ENCODE measurements at places on chromosomes 1 and 21.

- DNase-seq, result no peak
Measured at GRCh38 chr1:9889411-9889810, 20.7 kb downstream of the CTNNBIP1 start.

GRCh38 chr1:9347095-9347850, 54.6 kb downstream of the SPSB1 start:
- DNase-seq, result no peak

GRCh38 chr1:178934546-178934945, 63.7 kb upstream of the ANGPTL1 start:
- no peak for DNase-seq

- DNase-seq, result no peak
Measured at GRCh38 chr1:114103992-114104391, 49.7 kb downstream of the SYT6 start.

- no peak for DNase-seq
Measured at GRCh38 chr1:115729756-115730155, 38.8 kb downstream of the CASQ2 start.

DNA sequence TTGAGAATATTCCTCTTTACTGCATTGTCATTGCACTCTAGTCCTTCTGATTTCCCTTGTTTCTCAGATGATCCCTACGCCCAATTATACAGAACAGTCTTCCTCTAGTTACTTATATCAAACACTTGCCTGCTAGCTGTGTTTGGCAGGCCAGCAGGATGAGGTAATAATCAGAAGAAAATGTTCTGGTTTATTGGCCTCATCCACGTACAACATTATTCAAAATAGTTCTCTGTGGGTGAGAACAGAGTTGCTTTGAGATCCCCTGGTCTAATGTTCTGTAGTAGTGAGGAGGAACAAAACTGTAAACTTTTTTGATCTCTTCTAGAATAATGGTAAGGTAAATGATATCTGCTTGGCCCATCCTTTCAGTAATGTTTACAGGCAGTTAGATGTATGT, 22.3 kb upstream of the C1orf105 start:
- no peak for DNase-seq

DNA sequence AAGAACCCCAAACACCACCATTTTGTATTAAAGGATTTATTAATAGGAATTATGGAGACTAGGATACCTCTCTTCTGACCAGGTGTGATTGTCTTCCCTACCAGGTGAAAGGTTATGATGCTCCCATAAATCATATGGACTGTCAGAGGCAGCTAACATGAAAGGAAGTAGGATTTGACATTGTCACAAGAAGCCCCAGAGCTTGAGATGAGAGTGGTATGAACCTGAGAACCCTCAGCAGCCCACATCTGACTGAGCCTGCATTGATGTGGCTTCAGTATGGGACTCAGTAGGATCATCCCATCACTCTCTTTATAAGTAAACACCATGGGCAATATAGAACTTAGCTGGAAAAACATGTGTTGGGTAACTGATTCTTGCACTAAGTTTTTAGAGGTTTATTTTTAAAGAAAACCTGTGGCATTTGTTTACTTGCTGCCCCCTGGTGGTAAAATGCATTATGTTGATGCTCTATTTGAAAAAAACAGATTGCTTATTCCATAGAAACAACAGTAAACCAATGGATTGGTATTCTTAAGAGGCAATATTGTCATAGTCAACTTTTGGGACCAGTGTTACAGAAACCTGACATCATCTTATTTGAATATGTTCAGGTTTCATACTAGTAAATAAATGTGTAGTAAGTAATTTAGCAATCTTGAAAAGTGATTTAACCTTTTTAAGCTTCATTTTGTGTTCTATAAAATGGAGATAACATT, 16.6 kb upstream of the CACYBP start:
- DNase-seq, result no peak

DNA sequence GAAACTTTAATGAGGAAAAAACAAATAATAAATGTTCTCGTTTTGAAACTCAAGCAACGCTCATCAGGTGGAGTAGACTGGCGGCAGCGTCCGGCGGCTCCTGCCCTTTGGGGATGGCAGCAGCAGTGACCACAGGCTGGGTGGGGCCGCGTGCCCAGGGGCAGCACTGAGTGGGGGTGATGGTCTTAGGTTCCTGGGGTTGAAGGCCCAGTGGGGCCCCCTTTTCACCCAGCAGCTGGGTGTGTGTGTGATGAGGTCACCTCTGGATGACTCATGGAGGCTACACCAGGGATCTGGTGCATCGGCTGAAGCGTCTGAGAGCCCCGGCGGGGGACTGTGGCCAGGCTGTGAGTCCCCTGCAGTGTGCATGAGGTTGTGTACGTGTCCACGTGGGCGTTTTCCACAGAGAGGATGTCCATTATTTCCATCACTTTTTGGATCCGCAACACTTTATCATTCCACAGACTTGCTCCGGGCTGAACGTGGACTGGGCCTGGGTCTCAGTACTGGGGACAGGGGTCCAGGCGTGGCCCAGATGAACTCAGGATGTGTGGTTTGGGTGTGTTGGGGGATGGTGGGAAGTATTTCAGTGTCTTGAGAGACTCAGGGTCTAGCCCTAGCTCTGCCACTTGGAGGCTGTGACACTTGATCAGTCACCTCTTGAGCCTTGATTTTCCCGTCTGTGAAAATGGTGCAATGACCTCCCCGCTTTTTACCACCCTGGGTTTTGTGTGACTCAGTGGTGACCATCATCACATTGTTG, 25.6 kb downstream of the LDLRAP1 start:
- DNase-seq, result no peak

DNA sequence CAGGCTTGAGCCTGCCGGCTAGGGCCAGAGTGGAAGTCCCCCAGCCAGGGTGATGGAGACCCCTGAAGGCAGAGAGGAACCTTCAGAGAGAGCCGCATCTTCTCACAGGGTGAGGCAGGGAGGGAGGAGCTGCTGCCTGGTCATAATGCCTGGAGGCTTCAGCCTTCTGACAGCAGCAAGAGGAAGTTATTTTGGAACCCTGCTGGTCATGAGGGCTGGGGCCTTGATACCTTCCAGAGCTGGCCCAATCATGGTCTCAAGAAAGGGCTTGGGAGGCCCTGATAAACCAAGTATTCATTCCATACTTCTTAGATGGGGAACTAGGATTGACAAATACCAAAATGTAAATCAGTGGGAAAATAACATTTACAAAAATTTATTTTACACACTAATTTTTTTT, 26.6 kb upstream of the MPZL1 start:
- DNase-seq, result no peak

- DNase-seq, result no peak
Measured at GRCh38 chr1:205375835-205376545, 19.3 kb upstream of the KLHDC8A start.

DNA sequence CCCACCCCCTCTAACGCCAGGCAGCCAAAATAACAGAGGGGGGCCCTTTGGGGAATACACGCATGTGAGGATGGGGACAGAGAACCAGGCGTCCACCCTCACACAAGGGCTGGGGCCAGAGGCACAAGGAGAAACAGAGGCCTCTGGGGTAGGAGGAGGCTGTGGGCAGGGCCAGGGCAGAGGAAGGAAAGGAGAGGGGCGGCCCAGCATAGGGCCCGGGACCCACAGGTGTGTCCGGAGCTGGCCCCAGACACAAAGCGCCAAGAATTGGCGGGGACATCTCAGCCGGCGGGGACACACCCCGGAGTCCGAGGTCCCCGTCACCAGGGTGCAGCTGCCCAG, 6.7 kb downstream of the PLEKHG5 start:
- DNase-seq, result no peak

DNA sequence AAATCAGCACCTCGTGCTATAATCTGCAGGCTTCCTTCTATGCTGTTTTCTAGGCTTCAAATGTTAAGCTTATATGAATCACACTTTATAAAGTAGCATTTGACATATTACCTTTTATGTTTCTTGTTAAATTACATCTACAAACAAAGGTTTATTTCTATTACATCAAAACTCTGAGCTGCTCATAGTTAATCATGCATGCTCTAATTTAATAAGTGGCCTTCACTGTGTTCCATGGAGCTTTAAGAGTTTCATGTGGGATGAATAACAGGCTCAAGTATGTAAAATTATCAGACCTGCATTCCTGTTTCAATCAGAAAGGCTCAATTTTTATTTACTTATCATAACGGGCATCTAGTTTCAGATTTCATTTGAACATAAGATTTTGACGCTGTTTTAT, 13.0 kb downstream of the SLC19A2 start:
- no peak for DNase-seq

DNA sequence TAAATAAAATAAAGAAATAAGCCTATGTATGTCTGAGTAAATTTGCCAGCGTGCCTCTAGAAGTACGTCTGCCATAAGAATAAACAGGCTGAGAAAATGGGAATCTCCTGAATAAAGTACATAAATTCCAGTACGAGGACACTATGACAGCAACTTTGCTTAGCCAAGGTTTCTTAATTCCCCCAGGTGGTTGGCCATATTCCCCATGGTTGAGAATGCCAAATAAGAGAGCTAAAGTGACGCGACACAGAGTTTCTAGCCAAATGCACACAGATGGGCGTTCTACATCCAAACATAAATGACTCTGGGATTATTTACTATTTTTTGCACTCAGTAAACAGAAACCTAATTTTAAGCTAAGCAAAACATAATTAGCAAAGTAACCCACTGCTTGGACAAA, 19.5 kb downstream of the KCNH1 start:
- DNase-seq, result no peak

DNA sequence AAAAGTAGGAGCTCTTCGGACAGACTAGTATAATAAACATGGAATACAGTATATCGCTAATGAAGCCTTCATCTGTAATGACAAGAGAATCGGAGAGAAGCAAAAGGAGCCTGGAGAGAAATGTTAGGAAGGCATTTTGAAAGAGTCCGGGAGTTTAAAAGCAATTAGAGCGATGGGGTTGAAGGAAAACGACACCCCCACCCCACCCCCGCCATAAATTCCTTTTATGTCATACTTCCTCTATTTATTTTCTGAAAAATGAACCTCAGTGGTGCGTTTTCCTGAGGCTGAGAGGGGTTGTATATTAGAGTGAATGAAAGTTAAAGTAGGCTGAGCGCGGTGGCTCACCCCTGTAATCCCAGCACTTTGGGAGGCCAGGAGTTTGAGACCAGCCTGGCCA, 635 bp upstream of the APH1A start:
- no peak for DNase-seq

GRCh38 chr1:59105548-59106507, 191.1 kb upstream of the FGGY start:
- DNase-seq, result no peak

DNA sequence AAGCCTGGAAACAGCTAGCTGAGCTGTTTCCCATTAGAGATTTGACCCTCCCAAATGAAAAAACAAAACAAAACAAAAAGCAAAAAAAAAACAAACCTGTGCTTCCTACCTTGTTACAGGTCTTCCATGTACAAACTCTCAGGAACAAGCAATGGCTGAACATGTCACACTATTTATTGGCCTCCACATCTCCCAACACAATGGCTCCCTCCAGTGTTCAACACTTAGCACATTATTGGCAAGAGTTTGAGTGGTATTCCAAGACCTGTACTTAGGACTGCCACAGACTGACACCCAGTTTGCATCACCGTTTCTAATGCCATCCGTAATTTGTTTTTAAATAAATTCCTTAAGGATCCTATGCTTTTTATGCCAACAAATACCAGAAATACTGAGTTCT, 195.0 kb upstream of the OLFM3 start:
- no peak for DNase-seq

DNA sequence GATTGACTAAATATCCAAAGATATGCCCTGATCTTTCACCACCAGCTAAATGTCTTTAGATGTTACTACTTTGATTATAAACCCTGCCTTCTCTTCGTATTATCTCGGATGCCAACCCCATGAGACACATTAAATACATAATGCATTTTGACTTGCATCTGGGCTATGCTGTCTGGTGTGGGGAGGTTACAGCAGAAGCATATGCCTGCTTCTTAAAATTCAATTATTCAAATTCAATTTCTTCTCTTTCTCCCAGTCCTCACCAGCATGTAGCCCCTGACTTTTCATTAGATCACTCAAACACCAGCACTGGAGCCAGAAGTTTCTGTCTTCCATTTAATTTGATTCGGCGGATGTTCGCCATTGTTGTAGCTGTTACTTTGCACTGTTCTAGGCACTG, 360.7 kb upstream of the CAMK1G start:
- DNase-seq, result no peak

DNA sequence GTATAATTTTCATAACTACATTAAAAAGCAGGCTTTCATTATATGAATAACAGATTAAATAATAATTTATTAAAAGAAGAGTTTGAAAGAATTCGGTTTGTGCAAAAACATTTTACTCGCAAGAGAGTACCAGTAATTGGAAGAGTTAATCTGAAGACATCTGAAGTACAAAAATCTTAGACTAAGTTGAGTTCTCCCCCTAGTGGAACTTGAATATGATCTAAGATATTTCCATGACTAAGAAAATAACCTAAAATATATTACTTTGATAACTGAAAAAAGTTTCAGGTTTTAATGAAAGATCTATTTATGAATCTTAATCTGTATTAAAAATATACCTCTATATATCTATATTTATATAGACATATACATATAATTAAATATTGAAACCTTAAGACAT, 112.5 kb upstream of the GFI1 start:
- no peak for DNase-seq

DNA sequence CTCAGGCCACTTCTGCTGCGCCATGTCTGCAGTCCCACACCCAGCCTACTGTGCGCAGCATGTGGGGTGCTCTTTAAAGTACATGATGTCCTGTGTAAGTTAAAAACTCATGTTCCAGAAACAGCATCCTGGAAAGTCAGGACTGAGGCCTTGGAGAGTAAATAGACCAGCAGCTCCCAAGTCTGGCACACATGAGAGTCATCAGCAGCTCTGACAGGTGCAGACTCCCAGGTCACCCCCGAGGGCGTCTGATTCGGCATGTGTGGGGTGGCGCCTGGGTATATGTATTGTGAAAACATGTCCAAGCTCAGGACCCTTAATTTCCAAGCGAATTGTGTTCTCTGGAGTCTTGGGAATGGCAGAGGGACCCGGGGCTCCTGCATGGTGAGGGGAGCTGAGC, 120.1 kb upstream of the RUNX3 start:
- DNase-seq, result no peak

DNA sequence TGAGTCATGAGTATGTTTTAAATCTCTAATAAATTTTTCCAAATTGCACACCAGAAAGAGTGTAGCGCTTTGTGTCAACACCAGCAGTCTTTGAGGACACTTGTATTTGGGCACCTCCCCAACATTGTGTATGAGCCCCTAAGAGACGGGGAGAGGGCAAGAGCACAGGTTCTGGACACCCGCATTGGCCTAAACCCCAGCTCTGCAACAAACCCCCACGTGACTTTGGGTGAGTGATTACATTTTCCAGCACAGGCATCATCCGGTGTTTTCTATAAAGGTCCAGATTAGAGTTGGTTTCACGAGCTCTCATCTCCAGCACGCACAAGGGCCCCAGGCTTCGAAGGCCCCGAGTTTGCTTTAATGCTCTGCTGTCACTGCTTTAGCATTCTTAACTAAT, 66.3 kb upstream of the SLC45A1 start:
- no peak for DNase-seq

Data from activated T-helper 9 cell treated with anti-CD3 and anti-CD28 coated beads, Interleukin-2, amount 50 U/mL, for 16 hours (primary cell).